ENCODE measurements at places on chromosomes 1 and 21. TPM values are rescaled to one million over a fixed set of nuclear protein-coding genes. Genes with fewer than 3 reads are reported as not detected.

The TTC39A gene
- total RNA-seq = 0.21 TPM

The DLGAP3 gene
- total RNA-seq = 0.80 TPM

The LCE6A gene
- total RNA-seq = not detected

The SELENBP1 gene
- not detected for total RNA-seq

The LY9 gene
- total RNA-seq = 4.2 TPM

The FCN3 gene
- not detected for total RNA-seq

The IGSF21 gene
- not detected for total RNA-seq

The HMGCS2 gene
- total RNA-seq = not detected

Data from activated CD8-positive, alpha-beta memory T cell treated with anti-CD3 and anti-CD28 coated beads for 36 hours (primary cell).